ENCODE measurements at places on chromosomes 7 and 10. TPM values are rescaled to one million over a fixed set of nuclear protein-coding genes. Genes with fewer than 3 reads are reported as not detected.

The NRCAM gene
- 4.1 TPM for total RNA-seq

The TAC1 gene
- total RNA-seq = 3.0 TPM

DNA sequence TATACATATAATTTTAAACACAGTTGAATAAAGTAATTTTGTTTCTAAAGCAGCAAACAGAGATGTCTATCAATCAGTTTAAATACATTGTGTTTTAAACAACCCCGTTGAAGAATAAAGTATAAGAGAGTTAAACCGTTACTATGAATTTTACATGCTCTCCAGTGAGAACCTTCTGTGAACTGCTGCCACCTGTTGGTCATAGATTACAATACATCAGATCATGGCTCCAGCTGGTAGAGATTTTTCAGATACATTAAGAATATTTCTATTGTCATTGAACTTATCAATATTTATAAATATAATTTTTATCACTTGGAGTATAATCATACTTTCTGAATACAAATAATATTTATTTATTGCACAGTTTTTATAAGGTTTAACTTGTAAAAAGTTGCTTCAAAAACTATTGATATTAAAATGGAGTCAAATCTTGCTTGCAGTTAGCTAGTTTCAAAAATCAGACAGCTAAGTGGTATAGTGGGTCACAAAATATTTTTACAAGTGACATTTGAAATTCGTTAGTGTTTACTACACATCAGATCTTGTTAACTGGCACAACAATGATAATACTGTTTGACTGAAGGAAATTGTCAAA, 561.2 kb upstream of the PHF14 start:
- no peaks in the 10 kb centered on the region for H3K4me1 ChIP-seq
- no peaks in the 10 kb centered on the region for H3K27me3 ChIP-seq
- H3K36me3 ChIP-seq = no peaks in the 10 kb centered on the region
- no peak overlapping the region for H3K27ac ChIP-seq
- peak; percentile 15 for DNase-seq

DNA sequence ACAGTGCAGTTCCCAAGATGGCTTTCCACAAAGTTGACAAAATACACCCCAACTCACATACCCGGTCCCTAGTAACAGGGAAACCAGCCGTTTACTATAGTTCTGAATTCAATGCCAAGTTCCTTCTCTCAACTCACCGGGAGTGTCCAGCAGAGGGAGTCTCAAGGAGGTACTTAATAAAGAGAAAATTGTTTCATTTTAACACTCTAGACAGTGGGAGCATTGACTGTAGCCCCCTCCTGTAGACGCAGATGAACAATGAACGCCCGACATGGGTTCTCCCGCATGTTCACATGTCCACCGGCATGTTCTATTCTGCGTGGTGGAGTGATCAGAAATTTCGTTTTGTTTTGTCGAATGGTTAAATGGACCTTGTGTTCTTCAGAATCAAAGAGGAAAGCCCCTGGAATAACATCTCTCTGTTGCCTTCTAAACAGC, 1.9 kb downstream of the HIPK2 start:
- H3K4me1 ChIP-seq = peaks cover 71% of the 10 kb centered on the region
- peak; percentile 61 for DNase-seq
- no peak overlapping the region for H3K27ac ChIP-seq
- H3K4me3 ChIP-seq = peak overlapping the region; percentile 99
- H3K36me3 ChIP-seq = peaks cover 7% of the 10 kb centered on the region
- peaks cover 19% of the 10 kb centered on the region for H3K27me3 ChIP-seq

DNA sequence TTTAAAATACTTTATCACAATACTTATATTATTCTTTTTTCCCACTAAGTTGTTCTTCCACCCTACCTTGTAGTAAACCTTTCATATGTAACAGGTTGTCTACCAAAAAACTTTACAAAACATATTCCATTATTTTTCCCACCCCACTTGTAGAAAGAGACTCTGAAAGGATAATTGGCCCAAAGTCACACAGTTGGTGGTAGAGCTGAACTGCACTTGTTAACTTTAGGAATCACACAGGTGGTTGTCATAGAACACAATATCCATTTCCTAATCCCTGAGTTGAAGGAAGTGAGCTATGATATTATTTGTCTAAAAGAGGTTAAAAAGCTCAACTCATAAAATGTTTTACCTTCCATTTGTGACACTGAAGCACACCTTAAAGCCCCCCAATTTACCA, 188.8 kb upstream of the FOXP2 start:
- H3K27ac ChIP-seq = no peak overlapping the region
- DNase-seq = no peak

GRCh38 chr7:92835851-92836488, 403 bp downstream of the CDK6 start:
- DNase-seq = peak; percentile 45
- H3K27me3 ChIP-seq = peaks cover 16% of the 10 kb centered on the region
- H3K4me3 ChIP-seq = peak overlapping the region; percentile 97
- peak overlapping the region; percentile 49 for H3K27ac ChIP-seq
- H3K36me3 ChIP-seq = peaks cover 26% of the 10 kb centered on the region
- H3K4me1 ChIP-seq = peaks cover 30% of the 10 kb centered on the region

GRCh38 chr7:141333459-141333858, 217.8 kb upstream of the AGK start:
- no peak overlapping the region for H3K27ac ChIP-seq
- H3K4me3 ChIP-seq = no peak overlapping the region
- H3K27me3 ChIP-seq = no peaks in the 10 kb centered on the region
- peaks cover 4% of the 10 kb centered on the region for H3K36me3 ChIP-seq
- no peaks in the 10 kb centered on the region for H3K4me1 ChIP-seq

GRCh38 chr7:35040906-35041305, 3.6 kb upstream of the DPY19L1 start:
- peaks cover 14% of the 10 kb centered on the region for H3K4me1 ChIP-seq
- H3K27me3 ChIP-seq = no peaks in the 10 kb centered on the region
- H3K4me3 ChIP-seq = no peak overlapping the region
- H3K27ac ChIP-seq = no peak overlapping the region
- DNase-seq = no peak
- no peaks in the 10 kb centered on the region for H3K36me3 ChIP-seq

Data from activated T-cell treated with anti-CD3 and anti-CD28 coated beads, Interleukin-2, amount 50 U/mL, for 72 hours (primary cell).